ENCODE measurements at places on chromosomes 1 and 21.

DNA sequence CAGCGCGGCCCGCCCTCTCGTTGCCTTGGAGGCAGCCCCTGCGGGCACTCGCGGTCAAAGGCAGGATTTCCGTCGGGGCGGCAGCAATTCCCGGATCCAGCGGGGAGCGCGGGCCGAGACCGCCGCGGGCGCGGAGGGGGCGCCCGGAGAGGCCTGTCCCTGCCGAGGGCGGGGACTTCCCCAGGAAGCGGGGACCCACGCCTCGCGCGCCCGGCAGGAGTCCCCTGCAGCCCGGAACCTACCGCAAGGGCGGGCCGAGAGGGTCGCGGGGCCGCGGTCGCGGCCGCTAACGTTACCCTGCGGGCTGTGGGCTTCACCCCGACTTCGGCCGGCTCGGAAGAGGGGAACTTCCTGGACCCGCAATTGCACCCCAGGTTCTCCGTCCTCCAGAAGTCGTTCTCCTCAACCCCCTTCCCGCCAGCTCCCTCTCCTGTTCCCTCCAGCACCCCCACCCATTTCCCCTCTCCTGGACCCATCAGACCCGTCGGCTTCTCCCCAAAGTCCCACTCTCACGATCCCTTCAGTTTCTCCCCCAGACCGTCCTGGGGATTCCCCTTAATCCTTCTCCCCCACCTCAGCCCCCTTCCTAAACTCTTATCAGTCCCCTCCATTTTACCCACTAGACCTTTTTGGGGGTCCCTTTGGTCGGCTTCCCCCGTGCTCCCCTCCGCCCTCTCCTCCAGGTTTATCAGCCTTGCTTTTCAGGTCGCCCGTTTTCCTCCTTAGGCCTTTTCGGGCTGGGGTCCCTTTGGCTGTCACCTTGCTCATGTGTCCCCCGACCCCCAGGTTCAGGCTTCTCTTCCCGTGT, 604 bp downstream of the FGR start:
- peak; percentile 44 for DNase-seq

GRCh38 chr1:222068937-222069336, 327.0 kb upstream of the DUSP10 start:
- DNase-seq: no peak

DNA sequence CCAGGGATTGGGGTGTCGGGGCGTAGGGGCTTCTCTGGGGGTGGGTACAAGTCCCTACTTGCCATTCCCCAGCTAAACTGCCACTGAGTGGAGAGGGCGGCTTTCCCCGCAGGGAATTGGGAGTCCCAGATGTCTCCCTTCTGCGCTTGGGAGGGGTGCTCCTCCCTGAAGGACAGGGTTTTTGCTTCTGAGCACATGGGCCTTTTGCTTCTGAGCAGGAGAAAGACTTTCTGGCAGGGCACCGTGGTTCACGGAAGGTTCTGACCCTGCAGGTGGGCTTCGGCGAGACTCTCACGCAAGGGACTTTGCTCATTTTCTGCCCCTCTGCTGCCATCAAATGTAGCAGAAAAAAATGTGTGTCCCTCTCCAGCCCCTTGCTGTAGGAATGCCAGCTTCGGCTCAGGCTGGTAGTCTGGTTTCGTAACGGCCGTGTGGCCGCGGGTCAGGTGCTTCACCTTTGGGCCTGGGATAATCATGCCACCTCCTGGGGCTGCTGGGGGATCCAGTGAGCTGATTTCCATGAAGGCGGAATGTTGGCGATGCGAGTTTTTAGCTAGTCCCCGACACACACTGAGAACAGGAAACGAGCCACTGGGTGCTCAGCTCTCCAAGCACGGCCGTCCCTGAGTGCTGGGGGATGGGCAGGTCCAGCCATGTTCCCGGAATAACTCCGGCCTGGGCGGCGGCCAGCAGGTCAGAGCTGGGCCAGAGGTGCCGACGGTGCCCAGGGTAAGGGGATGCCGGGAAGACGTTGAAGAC, 364.0 kb downstream of the CAMTA1 start:
- DNase-seq: no peak

- no peak for DNase-seq
Observed at GRCh38 chr1:9253004-9253403, 18.4 kb downstream of the H6PD start.

DNA sequence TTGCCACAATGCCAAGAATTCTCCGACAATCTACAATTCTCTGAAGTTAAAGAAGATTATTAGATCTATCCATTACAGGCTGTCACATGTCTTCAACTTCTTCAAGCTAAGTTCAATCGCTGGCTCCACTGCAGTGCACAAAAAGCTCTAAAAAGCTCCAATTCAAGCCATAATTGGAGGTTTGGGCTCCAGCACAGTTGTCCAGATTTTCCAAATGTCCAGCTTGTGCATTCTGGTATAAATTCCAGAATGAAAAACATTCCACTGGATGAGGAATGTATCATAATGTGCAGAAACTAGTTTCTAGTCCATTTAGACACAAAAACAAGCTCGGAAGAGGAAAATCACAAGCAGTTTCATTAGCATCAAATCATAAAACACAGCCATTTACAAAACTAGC, 138.6 kb downstream of the NRIP1 start:
- DNase-seq: no peak

DNA sequence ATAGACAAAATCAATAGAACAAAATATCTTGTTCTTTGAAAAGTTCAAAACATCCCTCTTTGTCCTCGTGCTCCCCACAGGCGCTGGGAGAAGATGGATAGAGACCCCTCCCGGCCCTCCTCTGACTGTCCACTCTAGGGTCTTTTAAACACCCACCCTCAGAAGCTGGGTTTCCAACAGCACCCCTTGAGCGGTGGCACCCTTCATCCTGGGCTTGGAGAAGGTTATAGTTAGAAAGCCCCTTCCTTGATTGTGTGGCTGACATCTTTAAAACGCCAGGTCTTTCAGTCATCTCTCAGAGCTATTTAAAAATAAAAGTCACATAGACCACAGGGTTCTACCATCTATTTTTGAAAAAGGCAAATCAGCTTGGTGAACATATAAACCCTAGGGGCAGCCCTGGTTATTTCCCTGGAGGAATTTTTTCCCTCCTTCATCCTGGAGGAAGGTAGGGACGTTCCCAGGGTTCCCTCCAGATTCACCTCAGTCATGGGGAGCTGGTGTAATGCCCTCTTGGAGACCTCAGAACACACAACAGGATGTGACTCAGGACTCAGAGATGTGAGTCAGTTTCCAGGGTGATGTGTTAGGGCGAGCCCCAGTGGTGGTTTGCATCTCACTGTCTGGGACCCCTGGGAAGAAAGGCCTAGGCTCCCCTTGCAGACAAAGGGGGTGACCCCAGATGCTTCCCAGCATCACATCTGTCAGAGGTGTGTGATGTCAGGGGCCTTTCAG, 138.5 kb downstream of the CLIC6 start:
- peak; percentile 43 for DNase-seq

DNA sequence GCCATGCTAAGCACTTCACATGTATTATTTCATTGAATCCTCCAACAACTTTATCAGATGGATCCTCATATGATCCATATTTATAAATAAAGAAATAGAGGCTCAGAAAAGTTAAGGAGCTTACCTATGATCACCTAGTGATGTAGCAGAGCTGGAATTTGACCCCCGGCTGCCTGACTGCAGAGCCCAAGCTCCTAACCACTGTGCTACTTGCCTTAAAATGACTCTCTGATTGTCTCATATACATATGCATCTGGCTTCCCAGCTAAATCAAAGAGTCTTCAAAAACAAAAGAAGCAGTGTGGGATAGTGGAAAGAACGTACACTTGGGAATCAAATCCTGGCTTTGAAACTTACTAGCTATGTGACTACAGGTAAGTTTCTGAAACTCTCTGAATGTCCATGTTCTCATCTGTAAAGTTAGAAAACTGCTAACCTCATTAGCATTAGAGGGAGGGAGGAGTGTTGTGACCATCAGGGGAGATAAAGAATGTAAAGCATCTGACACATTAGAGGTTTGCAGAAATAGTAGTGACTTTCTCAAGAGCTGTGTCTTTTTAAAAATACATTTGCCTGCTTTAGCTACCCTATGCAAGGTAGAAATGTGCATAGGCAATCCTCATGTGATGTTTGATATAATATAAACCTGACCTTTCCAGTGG, 67.2 kb upstream of the BARHL2 start:
- no peak for DNase-seq

All from CD4-positive, alpha-beta T cell (primary cell).